ENCODE measurements at places on chromosomes 5 and 9. TPM values are rescaled to one million over a fixed set of nuclear protein-coding genes. Genes with fewer than 3 reads are reported as not detected.
A peak's percentile ranks its signal among the peaks of the same experiment; 100 is the strongest.

IL13 gene
- not detected for total RNA-seq

DNA sequence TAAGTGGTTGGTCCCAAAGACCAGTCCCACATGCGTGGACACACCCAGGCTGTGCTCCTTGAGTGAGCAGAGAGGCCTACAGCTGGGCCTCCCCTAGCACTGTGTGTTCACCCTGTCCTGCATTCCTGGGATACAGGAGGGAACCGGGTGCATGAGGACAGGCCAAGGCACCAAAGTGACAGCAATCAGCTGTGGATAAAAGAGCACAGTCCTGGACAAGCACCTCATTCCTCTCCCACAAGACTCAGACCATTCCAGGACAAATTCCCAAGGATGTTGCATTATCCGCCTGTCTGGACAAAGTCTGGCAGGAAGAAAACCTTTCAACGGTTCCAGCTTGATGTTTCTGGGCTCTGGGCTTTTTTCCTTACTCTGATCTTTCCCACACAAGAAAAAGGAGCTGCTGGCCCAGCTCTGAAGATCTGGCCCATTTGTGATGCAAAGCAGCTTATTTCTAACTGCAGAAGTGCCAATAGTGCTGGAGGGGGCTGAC, 273.2 kb downstream of the ENC1 start:
- no peak overlapping the region for H3K27ac ChIP-seq
- DNase-seq, result no peak
- no peaks in the 10 kb centered on the region for H3K4me1 ChIP-seq
- no peaks in the 10 kb centered on the region for H3K27me3 ChIP-seq
- H3K4me3 ChIP-seq, result no peak overlapping the region

- H3K27me3 ChIP-seq, result no peaks in the 10 kb centered on the region
- DNase-seq, result no peak
- no peak overlapping the region for H3K4me3 ChIP-seq
- H3K36me3 ChIP-seq, result 0 out of 2 replicates have a peak, but pooled peaks cover 3% of the 10 kb centered on the region
- no peak overlapping the region for H3K27ac ChIP-seq
Observed at GRCh38 chr5:179413086-179413690, 67.9 kb upstream of the ADAMTS2 start.

- DNase-seq, result no peak
- H3K4me1 ChIP-seq, result no peaks in the 10 kb centered on the region
- H3K4me3 ChIP-seq, result no peak overlapping the region
- H3K27me3 ChIP-seq, result no peaks in the 10 kb centered on the region
Observed at GRCh38 chr5:40405230-40405629, 274.5 kb upstream of the PTGER4 start.

UGT3A2 gene
- 13.4 TPM for total RNA-seq

RECK gene
- total RNA-seq, result 10.3 TPM

DNA sequence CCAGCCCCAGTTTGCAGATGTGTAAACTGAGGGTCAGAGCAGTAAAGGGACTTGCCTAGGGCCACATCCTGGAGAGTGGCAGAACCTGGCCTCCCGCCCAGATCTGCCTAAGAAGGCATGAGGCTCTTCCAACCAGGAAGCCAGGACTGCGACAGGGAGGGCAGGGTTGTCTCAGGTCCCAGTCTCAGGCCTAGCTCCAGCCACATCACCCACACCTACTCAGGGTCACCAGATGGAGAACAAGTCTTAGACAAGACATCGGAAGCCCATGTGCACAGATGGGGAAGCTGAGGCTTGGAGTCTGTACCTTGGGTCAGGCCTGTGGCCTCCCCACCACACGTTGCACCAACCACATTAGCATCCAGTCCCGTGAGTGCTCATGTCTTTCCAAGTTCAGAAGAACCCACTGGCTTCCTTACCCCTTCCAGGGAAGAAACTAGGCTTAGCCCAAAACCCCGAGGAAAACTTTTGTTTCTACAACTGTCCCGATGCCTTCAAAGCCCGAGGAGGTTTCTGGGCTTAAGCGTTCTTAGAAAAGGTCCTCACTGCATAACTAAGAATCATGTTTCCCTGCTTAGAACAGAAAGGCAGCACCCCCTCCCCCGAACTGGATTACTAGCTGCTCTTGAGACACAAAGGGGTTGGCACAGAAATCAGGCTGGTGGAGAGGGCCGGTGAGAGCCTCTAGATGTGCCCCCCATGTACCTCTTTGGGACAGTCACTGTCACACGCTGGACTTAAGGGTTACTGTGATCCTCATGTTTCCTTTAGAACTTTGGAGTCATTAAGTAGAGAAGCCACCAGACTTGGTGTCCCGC, 2.2 kb downstream of the FAM78A start:
- H3K27ac ChIP-seq, result no peak overlapping the region
- H3K36me3 ChIP-seq, result no peaks in the 10 kb centered on the region
- no peak for DNase-seq
- H3K4me3 ChIP-seq, result no peak overlapping the region

DNA sequence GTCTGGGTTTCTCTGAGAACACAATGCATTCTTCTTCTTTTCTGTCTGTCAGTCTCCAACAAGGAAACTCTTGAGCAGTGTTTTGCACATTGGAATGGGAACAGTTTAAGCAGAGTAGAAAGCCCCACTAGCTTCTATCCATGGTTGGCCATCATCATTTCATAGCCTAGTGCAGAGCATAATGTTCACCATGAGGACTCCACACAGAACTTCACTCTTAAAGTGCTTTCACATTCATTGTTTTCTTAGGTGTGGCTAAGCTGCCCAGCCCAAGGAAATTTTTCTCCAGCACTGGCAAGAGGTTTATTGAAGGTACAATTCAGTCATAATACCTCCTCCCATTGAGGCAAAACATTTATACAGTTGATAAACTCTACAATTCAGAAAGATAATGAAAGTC, 503.0 kb upstream of the CD180 start:
- H3K27me3 ChIP-seq, result no peaks in the 10 kb centered on the region
- H3K27ac ChIP-seq, result no peak overlapping the region
- H3K36me3 ChIP-seq, result peaks cover 5% of the 10 kb centered on the region
- no peaks in the 10 kb centered on the region for H3K4me1 ChIP-seq

HEMGN gene
- total RNA-seq, result not detected

GRCh38 chr9:72315510-72316311, 49.3 kb downstream of the ZFAND5 start:
- H3K27ac ChIP-seq, result no peak overlapping the region
- peaks cover 8% of the 10 kb centered on the region for H3K4me1 ChIP-seq
- peak; percentile 53 for DNase-seq
- H3K36me3 ChIP-seq, result peaks cover 7% of the 10 kb centered on the region

DNA sequence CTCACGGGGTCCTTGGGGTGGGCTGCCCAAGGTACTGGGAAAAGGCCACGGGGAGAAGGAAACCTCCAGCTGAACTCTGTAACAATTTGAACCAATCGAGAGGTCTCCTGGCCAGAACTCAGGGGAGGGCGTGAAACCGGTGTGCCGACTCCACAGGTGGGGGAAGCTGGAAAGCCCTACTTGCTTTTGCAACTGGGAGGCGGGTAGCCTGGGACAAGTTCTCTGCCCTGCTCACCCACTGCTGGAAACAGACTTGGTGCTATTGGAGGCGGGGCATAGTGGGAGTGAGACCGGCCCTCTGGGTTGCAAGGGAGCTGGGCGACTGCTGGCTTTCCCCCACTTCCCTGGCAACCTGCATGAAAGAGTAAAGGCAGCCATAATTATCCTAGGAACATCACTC, 73.2 kb upstream of the SLIT3 start:
- H3K4me3 ChIP-seq, result no peak overlapping the region
- H3K27ac ChIP-seq, result no peak overlapping the region
- H3K36me3 ChIP-seq, result no peaks in the 10 kb centered on the region
- no peaks in the 10 kb centered on the region for H3K4me1 ChIP-seq
- peak; percentile 42 for DNase-seq
- no peaks in the 10 kb centered on the region for H3K27me3 ChIP-seq

DNA sequence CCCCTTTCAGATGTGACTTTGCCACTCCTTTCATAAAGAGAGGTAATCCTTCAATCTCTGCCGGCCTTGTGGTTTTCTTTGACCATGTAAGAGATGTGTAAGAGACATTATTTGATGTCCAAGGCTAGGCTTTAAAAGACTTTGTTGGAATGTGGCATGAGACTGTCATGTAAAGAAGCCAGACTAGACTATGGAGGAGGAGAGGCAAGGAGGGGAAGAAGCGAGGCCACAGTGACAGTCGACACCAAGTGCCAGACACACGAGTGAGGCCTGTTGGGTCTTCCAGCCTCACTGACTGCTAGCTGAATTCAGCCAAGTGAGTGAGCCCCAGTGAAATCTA, 1013.3 kb downstream of the MAT2B start:
- H3K4me3 ChIP-seq, result no peak overlapping the region
- H3K27ac ChIP-seq, result no peak overlapping the region
- no peaks in the 10 kb centered on the region for H3K4me1 ChIP-seq
- no peak for DNase-seq

RNF180 gene
- 2.5 TPM for total RNA-seq

SYK gene
- 7.9 TPM for total RNA-seq

GRCh38 chr9:23799521-23799920, 26.5 kb downstream of the ELAVL2 start:
- no peak overlapping the region for H3K27ac ChIP-seq
- peaks cover 21% of the 10 kb centered on the region for H3K4me1 ChIP-seq
- DNase-seq, result no peak
- H3K27me3 ChIP-seq, result no peaks in the 10 kb centered on the region

- no peak overlapping the region for H3K27ac ChIP-seq
- no peak overlapping the region for H3K4me3 ChIP-seq
- H3K4me1 ChIP-seq, result no peaks in the 10 kb centered on the region
- no peak for DNase-seq
- no peaks in the 10 kb centered on the region for H3K36me3 ChIP-seq
Observed at GRCh38 chr5:73314395-73315257, 134.0 kb downstream of the FOXD1 start.

FAXDC2 gene
- total RNA-seq, result 3.0 TPM

- H3K4me1 ChIP-seq, result peaks cover 7% of the 10 kb centered on the region
- no peak overlapping the region for H3K27ac ChIP-seq
- no peaks in the 10 kb centered on the region for H3K27me3 ChIP-seq
- no peak for DNase-seq
- no peaks in the 10 kb centered on the region for H3K36me3 ChIP-seq
Observed at GRCh38 chr5:142545650-142546322, 140.1 kb downstream of the FGF1 start.

MARCHF3 gene
- total RNA-seq, result 17.7 TPM

DNA sequence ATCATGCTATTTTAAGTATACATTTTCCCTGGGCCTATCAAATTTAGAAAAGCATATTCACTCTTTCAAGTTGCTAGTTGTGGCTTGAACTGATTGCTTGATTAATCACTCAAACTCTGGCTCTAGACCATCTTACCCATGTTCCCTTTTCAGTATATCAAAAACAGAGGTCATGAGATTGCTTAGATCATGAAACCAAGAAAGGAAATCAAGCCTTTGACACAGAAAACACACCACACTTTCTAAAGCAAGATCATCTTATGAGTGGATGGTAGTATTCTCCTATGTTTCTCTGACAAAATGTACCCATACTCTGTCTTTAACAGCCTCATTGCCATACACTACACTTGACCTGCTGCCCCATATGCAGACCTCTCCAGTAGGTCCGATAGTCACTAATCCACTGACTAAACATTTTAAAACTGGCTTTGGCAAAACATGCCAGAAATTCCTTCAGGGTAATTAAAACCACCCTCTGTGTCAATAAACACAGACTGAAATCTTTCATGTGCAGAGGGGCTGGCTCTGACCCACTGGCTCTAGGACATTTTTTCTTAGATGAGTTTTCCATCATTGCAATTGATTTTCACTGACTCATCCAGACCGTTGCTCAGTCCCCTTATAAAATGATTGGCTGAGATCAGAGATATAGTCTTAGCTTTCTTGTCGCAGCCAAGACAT, 18.2 kb downstream of the PPP2R2B start:
- DNase-seq, result no peak
- H3K27ac ChIP-seq, result no peak overlapping the region
- H3K4me1 ChIP-seq, result peaks cover 5% of the 10 kb centered on the region

- H3K27me3 ChIP-seq, result no peaks in the 10 kb centered on the region
- H3K4me3 ChIP-seq, result no peak overlapping the region
- H3K27ac ChIP-seq, result no peak overlapping the region
- no peak for DNase-seq
- no peaks in the 10 kb centered on the region for H3K4me1 ChIP-seq
Observed at GRCh38 chr5:129377504-129377903, 82.6 kb upstream of the ADAMTS19 start.

CYSRT1 gene
- 1.9 TPM for total RNA-seq

- H3K4me1 ChIP-seq, result peaks cover 7% of the 10 kb centered on the region
- no peaks in the 10 kb centered on the region for H3K36me3 ChIP-seq
- no peak overlapping the region for H3K27ac ChIP-seq
- no peak for DNase-seq
Observed at GRCh38 chr5:115330830-115331229, 34.4 kb upstream of the CCDC112 start.

GRCh38 chr9:29778281-29778849, 2205.1 kb upstream of the C9orf72 start:
- no peaks in the 10 kb centered on the region for H3K36me3 ChIP-seq
- H3K27ac ChIP-seq, result no peak overlapping the region
- no peak overlapping the region for H3K4me3 ChIP-seq
- no peaks in the 10 kb centered on the region for H3K27me3 ChIP-seq

- no peak overlapping the region for H3K4me3 ChIP-seq
- no peak overlapping the region for H3K27ac ChIP-seq
- no peaks in the 10 kb centered on the region for H3K36me3 ChIP-seq
- H3K4me1 ChIP-seq, result no peaks in the 10 kb centered on the region
Observed at GRCh38 chr9:107898761-107899160, 409.2 kb upstream of the KLF4 start.

IQGAP2 gene
- 22.5 TPM for total RNA-seq

DNA sequence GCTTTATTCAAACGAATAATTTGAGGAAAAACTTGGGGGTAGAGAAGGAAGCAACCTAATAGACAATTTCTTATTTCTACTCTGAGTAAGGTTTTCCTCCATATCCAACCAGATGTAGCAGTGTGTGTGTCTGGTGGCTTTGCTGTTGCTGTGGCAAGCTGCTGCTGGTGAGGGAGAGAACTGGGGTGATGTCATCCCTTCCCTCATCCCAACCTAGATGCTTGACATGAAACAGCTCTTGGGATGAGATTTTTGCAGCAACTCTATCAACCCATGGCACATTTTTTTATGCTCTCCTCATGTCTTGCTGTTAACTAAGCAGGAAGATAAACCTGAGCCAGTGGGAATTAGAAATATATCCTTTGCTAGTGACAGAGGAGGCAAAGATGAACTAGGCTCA, 135.8 kb downstream of the PCSK1 start:
- no peak for DNase-seq
- H3K4me3 ChIP-seq, result no peak overlapping the region
- no peaks in the 10 kb centered on the region for H3K27me3 ChIP-seq
- H3K4me1 ChIP-seq, result no peaks in the 10 kb centered on the region
